ENCODE measurements at places on chromosomes 7 and 10.

DNA sequence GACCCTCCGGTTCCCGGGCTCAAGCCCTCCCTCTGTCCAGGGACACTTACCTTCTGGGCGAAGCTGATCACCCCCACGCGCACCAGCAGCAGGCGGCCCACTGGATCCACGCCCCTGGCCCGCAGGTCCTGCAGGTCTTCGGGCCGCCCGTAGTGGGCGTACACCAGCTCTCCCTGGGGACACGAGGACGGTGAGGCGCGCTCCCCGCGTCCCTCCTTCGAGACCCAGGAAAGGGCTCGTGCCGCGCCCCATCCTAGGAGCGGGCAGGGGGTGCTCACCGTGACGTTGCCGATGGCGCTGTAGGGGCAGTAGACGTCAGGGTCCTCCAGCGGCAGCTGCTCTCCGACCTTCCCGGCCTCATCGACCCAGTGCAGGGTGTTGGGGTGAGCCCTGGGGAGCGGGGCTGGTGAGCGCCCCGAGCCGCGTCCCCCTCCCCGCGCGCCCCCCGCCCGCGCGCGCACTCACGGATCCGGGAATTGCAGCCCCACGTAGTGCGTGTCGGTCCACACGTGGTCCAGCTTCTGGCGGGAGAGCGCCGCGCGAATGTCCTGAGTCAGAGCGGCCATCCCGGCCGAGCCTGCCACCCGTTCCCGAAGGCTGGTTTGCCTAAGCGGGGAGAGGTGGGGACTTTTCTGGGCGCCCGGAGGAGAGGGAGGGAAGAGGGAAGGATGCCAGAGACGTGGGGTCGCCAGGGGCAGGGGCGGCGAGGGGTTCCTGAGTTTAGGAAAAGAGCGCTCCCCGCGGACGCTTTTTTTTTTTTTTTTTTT is 8.2 kb downstream of the TFR2 start:
- DNase-seq = peak; percentile 20

GRCh38 chr10:18719811-18720210 is 60.6 kb downstream of the ARL5B start:
- no peak for DNase-seq

DNA sequence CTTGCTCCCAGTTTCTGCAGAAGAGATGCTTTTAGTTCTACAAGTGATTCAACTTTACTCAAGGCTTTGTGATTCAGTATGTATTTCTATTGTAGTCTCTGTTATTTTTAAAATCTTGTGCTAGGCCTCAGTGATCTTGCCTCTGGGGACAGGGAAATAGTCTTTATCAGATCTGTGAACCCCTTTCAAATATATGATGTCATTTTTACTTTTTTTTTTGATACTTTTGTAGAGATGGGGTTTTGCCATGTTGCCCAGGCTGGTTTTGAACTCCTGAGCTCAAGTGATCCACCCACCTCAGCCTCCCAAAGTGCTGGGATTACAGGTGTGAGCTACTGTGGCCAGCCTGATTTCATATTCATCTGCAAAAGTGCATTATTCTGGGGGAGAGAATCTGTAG is 3.4 kb downstream of the SNX10 start:
- no peak for DNase-seq

DNA sequence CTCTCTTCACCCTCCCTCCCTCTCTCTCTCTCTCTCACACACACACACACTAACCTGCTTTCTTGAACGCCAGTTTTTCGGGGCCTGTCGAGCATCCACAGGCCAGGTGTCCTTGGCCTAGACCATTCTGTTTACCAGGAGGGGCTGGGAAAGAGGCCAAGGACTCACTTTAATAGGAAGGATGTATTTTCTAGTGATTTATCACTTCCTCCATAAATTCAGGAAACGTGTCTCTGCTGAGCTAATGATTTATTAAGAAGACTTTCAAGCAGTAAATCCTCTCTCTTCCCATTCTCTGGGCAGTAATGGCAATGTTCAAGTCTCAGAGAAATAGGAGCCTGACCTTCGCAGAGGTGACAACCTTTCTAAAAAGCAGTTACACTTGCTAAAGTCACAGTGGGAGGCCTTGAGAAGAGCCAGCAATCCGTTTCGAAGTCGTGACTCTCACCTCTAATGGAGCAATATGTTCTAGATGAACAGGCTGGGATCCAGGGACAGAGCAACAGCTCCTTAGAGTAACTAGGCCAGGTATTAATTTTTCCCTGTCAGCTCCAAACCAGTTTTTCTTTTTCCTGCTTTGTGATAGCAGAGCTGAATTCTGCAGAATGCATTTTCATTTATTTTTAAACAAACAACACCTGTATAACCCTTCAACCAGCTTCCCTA is 1357.5 kb upstream of the SORCS1 start:
- no peak for DNase-seq

- no peak for DNase-seq
These were observed 112.7 kb downstream of the REEP3 start for GRCh38 chr10:63633677-63634487.

GRCh38 chr7:7014827-7015595 is 167.3 kb upstream of the C1GALT1 start:
- no peak for DNase-seq

DNA sequence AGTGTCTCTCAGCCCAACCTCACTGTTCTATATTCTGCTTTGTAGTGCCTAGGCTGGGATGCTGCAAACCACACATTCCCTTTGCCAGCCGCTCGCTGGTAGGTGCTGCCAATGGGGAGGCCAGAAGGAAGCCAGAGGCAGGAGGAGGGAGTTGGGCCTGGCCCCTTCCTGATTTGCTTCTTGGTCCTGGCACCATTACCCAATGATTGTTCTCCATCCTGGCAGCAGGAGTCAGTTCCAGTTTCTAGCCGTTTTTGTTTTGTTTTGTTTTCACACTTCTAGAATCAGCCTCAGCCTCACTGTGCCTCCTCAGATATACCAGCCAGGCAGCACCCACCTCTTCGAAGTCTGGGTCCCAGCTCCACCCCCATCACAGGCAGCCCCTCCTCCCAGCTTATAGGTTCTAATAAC is 27.4 kb upstream of the LOXL4 start:
- no peak for DNase-seq

DNA sequence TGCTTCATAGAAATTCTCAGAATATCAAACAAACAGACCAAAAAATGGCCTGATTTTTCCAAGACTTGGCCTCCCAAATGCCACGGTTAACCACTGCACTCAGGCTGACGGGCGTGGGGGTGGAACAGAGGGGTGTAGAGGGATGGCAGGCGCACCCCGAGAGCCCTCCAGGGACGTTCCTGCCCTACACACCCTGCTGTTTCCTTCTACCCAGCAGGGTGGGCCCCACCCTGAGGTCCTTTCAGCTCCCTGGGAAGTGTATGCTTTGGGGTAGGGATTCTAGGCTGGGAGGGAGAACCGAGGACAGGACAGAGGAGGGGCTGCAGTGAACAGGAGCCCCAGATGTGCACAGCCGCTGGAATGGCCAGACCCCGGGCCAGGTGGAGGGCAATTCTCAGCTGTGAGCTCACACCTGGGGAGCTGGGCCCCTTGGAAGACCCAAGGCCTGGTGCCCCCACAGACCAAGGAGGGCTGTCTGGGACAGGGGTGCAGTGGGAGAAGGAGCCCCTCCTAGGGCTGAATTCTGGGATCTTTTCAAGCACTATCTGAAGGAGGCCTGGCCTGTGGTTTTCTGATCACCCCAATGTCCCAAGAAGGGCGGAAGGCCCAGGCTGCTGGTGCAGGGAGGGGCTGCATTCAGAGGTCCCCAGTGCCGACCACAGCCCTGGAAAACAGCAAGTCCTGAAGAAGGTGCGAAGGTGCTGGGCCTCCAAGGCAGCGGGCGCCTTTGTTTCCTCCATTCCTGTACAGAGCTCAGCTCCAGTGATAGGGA is 32.9 kb upstream of the INPP5A start:
- no peak for DNase-seq

DNA sequence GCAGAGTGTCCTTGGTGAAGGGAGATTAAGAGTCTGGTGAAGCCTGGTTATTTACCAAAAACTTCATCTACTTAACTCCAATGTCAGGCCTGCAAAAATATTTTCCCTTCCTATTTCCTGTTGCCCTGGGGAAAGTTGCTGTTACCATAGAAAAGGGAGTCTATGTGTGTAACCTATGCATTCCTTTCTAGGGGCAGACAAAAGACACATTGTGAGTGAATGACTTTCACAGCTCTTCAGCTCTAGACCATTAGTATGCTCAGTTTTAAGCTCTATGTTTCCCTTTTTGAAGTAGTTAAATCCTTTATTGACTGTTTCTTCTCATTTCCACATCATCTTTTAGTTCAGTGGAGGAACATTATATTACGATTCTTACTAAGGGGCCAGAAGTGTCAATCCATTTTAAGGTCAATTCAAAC is 45.6 kb upstream of the SGCE start:
- no peak for DNase-seq

DNA sequence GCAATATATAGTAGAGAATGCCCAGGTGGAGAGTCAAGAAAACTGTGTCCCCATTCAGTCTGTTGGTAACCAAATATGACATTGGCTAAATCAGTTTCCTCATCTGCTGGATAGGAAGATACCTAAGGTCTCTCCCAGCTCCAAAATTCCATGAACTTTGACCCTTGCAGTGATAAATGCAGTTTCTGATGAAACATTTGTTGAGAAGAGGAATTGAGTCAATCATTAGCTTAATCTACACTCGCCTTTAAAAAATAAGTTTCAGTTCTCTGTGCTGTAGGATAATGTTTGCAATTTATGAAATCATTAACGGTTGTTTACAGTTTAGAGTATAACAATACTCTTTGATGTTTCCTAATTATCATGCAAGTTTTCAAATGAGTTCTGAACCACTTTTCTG is 38.0 kb upstream of the SLC25A13 start:
- no peak for DNase-seq

DNA sequence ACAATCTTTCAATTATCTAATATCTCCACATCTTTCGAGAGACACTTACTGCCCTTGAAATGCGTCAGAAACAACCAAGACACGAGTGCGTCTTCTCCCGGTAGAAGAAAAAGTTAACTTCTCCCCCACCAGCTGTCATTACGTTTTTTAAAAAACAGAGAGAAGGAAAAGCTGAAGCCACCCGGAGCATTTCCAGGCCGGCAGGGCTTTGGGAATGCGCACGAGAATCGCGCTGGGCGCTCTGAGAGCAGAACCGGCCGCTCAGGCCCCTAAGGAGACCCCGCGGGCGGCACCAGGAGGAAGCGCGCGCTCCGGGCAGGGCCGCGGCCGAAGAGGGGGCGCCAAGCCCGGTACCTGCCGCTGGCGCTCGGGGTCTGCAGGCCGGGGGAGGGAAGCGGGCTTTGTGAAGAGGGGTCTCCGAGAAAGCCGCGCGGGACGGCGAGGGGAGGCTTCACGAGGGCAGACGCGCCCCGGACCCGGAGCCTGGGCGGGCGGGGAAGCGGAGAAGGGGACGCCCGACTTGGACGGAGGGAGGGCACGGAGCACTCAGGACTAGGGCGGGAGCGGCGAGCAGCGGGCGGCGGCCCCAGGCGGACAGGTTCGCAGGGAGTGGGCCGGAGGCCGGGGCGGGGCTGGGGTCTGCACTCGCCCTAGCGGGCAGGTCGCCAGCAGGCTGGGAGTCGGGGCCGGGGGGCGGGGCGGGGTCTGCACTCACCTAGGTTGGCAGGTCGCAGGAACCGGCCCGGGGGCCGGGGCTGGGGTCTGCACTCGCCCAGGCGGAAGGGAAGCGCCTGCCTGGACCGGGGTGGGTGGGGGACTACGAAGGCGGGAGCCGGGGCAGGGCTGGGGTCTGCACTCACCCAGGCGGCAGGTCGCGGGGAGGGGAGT is 932 bp downstream of the ESYT2 start:
- no peak for DNase-seq
